ENCODE measurements at places on chromosomes 3 and 15. TPM values are rescaled to one million over a fixed set of nuclear protein-coding genes. Genes with fewer than 3 reads are reported as not detected.

SLC9C1 gene
- not detected for total RNA-seq

SLC12A1 gene
- total RNA-seq = not detected

OR5K2 gene
- total RNA-seq = not detected

ARL8B gene
- total RNA-seq = 43.9 TPM

AADACL2 gene
- total RNA-seq = not detected

CHRNB4 gene
- not detected for total RNA-seq

SKIL gene
- total RNA-seq = 27.9 TPM

FETUB gene
- total RNA-seq = not detected

CD47 gene
- 154 TPM for total RNA-seq

ROPN1 gene
- not detected for total RNA-seq

CCDC9B gene
- total RNA-seq = 2.3 TPM

INKA1 gene
- total RNA-seq = 2.3 TPM

MUC4 gene
- total RNA-seq = 0.06 TPM

NOX5 gene
- 0.06 TPM for total RNA-seq

GOLGA6L7 gene
- total RNA-seq = not detected
